SK-N-SH treated with all-trans-retinoic acid at 6 μM for 48 hours (cell line): ENCODE measurements at places on chromosomes 12 and 14.

DNA sequence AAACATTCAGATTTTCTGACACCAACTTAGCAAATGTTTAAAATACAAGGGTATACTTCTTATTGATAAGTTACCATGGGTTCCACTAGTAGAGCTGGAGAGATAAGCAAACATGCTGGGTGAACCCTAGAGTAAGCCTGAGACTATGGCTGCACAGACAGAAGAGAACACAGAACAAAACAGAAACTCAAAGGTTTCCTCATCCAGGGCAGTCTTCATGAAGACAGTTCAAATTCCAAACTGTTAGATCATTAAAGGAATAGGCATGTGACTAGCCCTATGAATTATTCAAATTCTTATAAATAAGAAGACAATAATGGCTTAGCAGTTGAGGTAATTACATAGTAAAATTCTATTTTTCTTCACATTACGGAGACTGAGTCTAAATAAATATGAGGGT lies 28.1 kb downstream of the BTBD7 start:
- peak; percentile 59 for ATAC-seq

DNA sequence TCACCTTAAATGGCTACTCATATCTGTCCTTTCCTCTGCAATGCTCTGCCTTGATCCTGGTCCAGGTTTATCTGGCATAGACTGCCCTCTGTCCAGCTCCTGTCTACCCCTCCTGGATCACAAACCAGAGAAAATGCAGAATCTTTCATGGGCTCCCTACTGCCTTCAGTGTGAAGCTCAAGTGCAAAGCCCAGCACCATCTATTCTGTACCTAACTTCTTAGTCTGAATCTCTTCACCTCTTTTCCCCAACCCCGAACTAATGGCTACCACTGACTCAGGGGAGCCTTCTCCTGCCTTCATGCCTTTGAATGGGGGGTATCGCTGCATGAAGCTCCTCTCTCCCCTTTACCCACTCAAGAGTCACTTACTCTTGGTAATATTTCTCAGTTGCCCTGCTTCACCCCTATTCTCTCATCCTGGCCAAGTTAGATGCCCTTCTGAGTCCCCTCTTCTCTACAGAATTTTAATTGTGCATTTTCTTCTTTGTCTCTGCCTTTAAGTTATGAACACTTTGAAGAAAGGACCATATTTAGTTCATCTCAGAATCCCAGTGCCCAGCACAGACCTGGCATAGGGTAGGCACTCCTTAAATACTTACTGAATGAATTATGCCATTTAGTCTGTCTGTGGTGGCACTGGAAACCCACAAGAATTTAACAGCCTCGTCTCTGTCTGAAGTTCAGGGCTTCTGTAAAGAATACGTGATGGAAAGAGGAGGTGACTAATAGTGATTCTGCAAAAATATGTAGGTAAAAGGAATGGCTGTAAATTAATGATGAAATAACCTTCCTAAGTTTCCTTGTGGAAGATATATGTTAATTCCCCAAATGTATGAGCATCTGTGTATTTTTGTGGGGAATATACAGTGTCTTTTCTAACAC lies 191.3 kb upstream of the AMIGO2 start:
- ATAC-seq = peak; percentile 49

- no peak for ATAC-seq
Measured at GRCh38 chr12:2924019-2924418, 33.3 kb downstream of the TULP3 start.

DNA sequence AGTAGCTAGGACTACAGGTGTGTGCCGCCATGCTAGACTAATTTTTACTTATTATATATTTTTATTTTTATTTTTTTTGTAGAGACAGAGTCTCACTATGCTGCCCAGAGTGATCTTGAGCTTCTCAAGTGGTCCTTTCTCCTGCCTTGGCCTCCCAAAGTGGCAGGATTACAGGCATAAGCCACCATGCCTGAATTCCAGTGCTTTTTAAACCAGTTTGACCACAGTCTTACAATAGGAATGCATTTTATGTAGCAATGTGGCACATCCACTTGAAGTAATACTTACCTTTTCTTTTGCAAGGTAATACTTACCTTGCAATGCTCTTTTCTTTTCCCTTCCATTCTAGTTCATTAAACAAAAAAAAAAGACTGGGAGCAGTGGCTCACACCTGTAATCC lies 38.0 kb upstream of the CPM start:
- ATAC-seq = no peak

- no peak for ATAC-seq
Measured at GRCh38 chr12:64992641-64993040, 128.5 kb downstream of the WIF1 start.

GRCh38 chr14:20751963-20752562 lies 6.4 kb downstream of the EDDM3A start:
- no peak for ATAC-seq

- peak; percentile 47 for ATAC-seq
Measured at GRCh38 chr12:132413931-132414588, 75.9 kb upstream of the FBRSL1 start.

GRCh38 chr12:105706321-105706972 lies 376.0 kb downstream of the C12orf75 start:
- peak; percentile 94 for ATAC-seq

GRCh38 chr14:58744801-58745394 lies 107.1 kb downstream of the DACT1 start:
- no peak for ATAC-seq

- no peak for ATAC-seq
Measured at GRCh38 chr12:4006743-4007142, 133.5 kb upstream of the PARP11 start.

DNA sequence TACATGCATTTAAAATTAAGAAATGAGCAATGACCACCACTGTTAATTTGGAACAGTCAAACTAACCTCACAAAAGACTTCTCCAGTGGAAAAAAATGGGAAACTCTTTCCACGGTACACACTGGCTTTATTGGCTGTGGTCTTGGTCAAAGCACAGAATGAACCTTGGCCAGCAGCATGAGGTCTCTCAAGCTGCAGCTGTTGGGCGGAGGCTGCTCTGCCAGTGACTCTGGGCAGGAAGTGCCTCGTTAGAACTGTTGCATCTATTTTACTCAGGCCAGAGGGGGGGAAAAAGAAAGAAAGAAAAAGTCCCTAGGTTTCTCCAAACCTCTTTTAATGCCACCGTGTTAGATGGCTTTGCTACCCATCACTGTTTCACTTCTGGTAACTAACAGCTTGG lies 279.8 kb upstream of the DIO2 start:
- peak; percentile 57; the same call in 1 of the 3 replicates for ATAC-seq

GRCh38 chr12:60070552-60070951 lies 474.7 kb downstream of the SLC16A7 start:
- no peak for ATAC-seq

GRCh38 chr14:103946975-103947374 lies 4.6 kb upstream of the RD3L start:
- ATAC-seq = no peak

- no peak for ATAC-seq
Measured at GRCh38 chr12:81811061-81811777, 52.1 kb upstream of the PPFIA2 start.

DNA sequence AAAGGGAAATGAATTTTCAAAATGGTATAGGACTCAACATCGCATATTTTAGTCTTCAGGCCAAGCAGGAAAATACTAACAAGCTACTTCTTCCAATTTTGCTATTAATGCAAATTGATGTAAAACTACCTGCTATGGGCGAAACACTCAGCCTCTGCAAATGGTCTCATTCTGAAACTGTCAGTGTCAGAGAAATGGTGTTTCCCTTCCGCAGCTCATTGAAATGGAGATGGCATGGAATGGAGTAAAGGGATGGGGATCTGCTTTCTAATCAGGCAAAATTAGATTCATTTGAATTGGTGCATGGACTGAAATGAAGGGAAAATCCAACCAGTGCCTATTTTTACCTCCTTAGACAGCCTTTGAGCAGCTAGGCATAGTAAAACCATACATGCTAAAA lies 80.4 kb upstream of the EEA1 start:
- ATAC-seq = no peak

GRCh38 chr14:67331368-67332125 lies 28.1 kb downstream of the ATP6V1D start:
- ATAC-seq = no peak

- no peak for ATAC-seq
Measured at GRCh38 chr12:14153803-14154202, 172.4 kb upstream of the GRIN2B start.

GRCh38 chr12:117380083-117380482 lies 18.7 kb upstream of the NOS1 start:
- ATAC-seq = no peak

- peak; percentile 85 for ATAC-seq
Measured at GRCh38 chr14:55123101-55123500, 6.0 kb upstream of the LGALS3 start.

DNA sequence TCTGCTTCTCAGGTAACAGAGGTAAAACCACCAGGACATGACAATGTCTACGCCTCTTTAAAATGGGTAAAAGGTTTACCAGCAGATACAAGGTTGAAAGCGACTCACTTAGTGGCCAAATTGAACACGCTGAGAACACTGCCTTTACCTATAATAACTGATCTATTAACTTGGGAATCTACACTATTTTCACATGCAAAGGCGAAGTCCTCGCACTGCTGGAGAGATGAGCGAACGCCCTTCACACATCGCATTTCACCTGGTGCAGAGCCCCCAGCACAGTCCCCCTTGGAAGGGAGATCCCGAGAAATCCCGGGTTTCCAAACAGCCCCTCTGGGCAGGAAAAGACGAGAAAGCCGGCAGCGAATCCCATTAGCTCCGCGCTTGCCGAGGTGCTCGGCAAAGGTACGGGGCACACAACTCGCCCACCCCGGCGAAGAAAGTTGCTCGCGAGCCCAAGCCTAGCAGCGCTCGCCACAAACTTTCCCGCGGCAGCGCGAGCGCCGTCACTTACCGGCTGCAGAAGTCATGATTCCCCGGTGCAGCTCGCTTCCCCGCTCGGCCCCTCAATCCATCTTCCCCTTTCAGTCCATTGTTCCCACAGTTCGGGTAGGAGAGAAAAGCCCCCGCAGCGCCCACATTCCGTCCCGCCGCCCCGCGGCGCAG lies 423 bp downstream of the FGD6 start:
- ATAC-seq = peak; percentile 27

GRCh38 chr14:26281280-26281998 lies 316.4 kb downstream of the NOVA1 start:
- no peak for ATAC-seq

- no peak for ATAC-seq
Measured at GRCh38 chr12:54565310-54565985, 16.0 kb downstream of the PDE1B start.
